ENCODE measurements at places on chromosomes 7 and 10. TPM values are rescaled to one million over a fixed set of nuclear protein-coding genes. Genes with fewer than 3 reads are reported as not detected.

Gene MYO1G
- 0.05 TPM for total RNA-seq

Gene PIK3CG
- total RNA-seq = not detected

Gene RADIL
- total RNA-seq = 1.2 TPM

Gene DDC
- not detected for total RNA-seq

Gene PGAM2
- total RNA-seq = 0.41 TPM

Gene OTUD1
- total RNA-seq = 7.6 TPM

Gene CTAGE8
- 1.4 TPM for total RNA-seq

Gene PDE1C
- total RNA-seq = 54.6 TPM

Gene CYP2C9
- not detected for total RNA-seq

Gene ASCC1
- 31.6 TPM for total RNA-seq

Gene GFRA1
- 73.3 TPM for total RNA-seq

Gene TLL2
- total RNA-seq = 1.9 TPM

Gene PTN
- total RNA-seq = 2.3 TPM

Gene LEP
- total RNA-seq = not detected

Gene ZNF316
- 32.5 TPM for total RNA-seq

Gene FKBP6
- not detected for total RNA-seq

All from chondrocyte (in vitro differentiated cells).